ENCODE measurements at places on chromosomes 2 and 18.

DNA sequence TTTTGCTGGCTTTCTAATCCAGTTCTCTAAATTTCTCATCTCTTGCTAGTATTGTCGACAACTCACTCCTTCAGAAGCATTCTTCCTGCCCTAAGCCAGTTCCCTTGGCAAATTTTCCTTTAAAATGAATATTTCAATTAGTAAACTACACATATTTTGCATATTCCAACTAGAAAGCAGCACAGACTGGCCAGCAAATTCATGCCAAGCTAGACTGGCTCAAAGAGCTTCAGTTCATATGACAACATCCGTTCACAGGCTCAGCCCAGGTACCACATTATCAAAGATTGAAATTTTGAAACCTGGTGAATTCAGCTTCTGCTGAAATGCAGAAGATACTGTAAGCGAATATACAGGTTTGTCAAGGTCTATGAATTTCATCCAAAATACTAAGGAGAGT lies 64.5 kb downstream of the AFF3 start:
- no peak for DNase-seq

GRCh38 chr2:42964439-42965083 lies 172.2 kb upstream of the HAAO start:
- no peak for DNase-seq

- no peak for DNase-seq
These were observed 81.3 kb upstream of the TMEM178A start for GRCh38 chr2:39584283-39584965.

- DNase-seq: no peak
These were observed 123.0 kb downstream of the AGAP1 start for GRCh38 chr2:235616885-235617284.

DNA sequence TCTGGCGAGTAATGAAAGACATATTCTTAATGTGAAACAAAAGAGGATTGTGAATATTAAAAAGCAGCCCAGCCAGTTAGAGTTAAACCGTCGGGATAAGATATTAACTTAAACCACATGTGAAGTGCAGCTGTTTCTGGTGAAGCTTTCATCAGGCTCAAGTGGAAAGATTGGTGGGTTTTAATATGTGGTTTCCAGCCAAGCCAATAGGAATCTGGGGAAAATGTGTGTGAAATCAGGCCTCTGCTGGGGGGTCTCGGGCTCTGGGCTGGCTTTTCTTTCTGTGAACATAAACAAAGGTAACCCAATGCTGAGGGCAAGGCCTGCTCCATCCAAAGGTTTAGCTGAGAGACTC lies 279.6 kb downstream of the SLC4A3 start:
- DNase-seq: no peak

DNA sequence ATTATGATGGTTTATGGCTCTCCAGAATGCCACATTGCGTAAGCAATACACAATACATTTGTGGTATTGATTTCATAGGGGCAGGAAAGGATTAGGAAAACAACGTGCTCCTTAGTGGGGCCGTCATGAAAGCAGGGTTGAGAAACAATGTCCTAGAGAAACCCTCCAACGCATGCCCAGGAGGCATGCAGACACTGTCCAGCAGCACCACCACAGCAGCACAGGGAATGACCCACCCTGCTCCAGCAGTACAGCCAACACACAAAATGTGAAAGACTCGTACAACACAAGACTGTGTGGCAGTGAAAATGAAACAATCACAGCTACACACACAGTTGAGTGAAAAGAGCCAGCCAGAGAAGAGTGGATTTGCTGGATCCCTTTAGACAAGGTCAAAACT lies 66.3 kb downstream of the FAM168B start:
- no peak for DNase-seq

DNA sequence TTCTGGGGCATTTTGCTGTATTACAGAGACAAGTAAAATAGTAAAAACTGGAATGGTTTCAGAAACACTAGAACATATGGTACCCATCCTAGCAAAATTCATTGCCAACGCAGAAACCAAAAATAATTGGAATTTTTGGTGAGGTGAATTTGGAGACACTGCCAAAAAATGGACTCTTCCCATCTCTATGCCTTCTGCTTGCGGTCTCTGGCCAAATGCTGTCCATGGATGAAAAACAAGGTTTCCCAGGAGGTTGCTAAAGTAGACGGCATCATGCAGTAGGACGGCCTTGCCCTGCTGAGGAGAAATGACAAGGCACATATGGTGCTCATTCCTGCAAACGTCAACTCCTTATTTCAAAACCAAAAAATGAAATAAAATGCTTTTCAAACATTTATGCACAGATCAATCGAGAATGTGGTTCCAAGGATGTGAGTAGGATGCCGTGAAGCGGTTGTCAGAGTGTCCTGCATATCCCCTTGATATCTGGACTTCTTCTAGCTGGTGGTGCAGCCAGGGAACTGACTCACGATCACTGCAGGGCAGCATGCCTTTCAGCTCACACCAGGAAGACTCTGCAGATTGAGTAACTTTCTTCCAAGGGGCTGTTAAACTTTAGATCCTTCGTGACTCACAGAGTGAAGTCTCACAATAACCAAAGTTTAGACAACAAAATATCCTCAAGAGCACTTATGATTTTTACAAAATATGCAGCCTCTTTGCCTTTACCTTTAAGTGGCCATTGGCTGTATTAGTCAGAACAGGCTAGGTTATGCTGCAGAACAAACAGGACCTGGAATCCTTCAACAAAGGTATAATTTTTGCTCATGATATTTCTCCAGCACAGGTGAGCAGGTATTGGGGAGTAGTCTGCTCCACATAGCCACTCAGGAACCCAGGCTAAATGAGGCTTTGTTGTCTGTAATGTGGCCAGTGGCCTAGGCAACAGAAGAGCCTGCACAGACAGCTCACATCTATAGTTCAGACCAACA lies 149.4 kb upstream of the NDUFV2 start:
- DNase-seq: no peak

- peak; percentile 65 for DNase-seq
These were observed 30.9 kb downstream of the MBP start for GRCh38 chr18:77101410-77102258.

GRCh38 chr2:168592181-168592831 lies 136.2 kb downstream of the CERS6 start:
- no peak for DNase-seq

GRCh38 chr2:3470856-3471737 lies 48.2 kb downstream of the ADI1 start:
- DNase-seq: no peak

- DNase-seq: no peak
These were observed 1038.3 kb upstream of the ACVR2A start for GRCh38 chr2:146806364-146807005.

GRCh38 chr2:186431306-186431705 lies 54.8 kb upstream of the ZC3H15 start:
- no peak for DNase-seq

DNA sequence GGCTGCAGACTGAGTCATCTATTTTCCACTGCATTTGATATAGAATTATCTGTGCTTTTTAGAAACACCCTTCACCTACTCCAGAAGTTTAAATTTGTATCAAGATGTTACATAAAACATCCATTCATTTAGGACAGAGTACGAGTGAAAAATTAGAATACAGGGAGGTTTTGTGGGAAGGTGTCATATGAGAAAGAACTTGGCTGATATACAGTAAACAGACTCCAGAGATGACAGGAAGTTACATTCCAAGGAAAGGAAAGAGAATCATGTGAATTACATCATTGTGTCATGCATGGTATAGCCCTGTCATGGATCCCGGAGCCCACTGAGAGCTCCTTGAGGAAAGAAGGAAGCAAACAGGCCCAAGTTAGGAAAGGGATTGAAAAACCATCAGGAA lies 341.5 kb upstream of the PKDCC start:
- DNase-seq: no peak

DNA sequence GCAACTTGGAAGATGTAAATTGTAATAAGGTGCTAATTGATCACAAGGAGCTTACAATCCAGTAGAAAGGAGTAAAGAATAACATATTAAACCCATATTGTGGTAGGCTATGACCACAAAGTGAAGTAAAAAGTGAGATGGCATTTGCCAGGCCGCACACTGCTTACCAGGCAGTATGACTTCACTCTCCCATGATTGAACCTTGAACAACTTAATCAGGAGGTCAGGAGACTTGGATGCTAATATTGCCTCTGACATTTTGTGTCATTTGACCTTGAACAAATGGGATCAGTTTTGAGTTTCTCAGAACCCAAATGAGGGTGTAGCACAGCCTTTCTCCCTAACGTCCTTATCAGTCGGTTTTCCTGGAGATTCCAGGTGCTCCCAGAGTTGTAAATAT lies 44.0 kb downstream of the SLC9A2 start:
- no peak for DNase-seq

- DNase-seq: peak; percentile 58
These were observed at the start of gene IL1B for GRCh38 chr2:112836695-112837117. IL1B (minus strand) TSS chr2:112836779; CDS start chr2:112836229, 550 bp downstream.

- DNase-seq: no peak
These were observed 39.1 kb downstream of the MRPL35 start for GRCh38 chr2:86238354-86238753.

- DNase-seq: no peak
These were observed 152.6 kb downstream of the FAM210A start for GRCh38 chr18:13573750-13574149.

DNA sequence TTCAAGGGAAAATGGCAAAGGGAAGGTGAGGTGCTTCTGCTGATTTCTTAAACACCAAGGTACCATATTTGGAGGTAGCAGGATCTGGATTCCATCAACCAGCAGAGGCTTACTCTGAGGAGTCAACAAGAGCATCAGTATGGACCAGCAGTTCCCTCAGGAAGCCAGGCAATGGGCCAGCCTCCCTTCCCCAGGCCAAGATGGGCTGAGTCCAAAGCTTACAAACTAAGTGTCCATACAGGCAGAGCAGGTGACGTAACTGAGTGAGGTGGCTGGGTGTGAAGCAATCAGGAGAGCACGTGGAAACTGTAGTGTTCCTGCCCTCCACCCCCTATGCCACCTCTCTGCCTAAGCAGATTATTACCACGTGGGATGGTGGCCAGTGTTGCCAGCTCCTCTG lies 134.2 kb upstream of the HNRNPA3 start:
- DNase-seq: no peak

DNA sequence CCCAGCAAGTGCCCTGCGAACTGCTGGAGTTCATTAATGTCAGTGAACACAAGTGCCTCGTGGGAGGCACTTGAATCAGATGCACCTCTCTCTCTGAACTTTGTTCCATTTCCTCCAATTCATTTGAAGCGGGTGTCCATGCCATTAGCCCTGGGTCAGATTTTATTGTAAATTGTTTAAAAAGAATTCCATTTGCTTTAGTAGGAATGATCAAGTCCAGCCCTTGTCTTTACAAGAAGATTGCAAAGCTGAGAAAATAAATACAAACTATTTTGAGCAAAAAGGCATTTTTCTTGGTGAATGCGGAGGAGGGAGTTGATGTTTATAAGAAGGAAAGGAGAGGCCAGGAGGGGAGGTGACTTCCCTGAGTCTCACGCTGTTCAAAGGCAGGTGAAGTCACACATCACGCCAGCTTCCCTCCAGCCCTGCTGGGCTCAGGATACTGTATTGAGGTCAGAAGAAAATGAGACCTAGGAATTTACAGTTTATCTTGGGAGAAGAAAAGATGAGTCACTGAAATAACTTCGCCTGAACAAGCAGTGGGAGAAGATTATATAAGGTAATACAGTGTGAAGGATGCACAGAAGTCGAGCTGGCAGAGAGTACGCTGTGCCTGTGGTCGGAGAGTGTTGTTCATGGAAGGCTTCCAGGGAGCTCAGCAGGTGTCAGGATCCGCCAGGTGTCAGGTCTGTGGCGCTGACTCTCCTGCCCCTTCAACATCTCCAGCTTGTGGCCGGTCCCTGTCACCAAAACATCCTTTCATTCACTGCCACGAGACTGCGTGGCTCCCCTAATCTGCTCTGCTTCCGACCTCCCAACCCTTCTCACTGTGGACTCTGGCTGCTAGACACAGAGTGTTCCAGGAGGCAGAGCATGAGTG lies 36.5 kb downstream of the EFR3B start:
- no peak for DNase-seq

- DNase-seq: no peak
These were observed 243.6 kb downstream of the IRS1 start for GRCh38 chr2:226556050-226556449.

DNA sequence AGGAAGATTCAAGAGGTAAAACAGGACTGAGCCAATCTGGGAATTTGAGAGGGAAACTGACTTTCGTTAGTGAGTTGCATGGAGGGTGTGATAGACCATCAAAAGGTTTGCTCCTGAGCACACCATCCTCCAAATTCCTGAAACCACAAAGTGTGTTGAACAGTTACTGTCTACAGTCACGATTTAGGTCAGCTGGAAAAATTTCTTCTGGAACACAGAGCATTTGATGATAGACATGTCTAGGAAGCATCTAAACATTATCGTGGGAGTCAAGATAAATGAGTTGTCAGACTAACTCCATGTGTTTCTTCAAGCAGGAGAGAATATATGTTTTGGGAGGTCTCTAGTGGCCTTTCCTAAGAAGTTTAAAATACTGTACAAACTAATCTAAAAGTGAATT lies 449.4 kb upstream of the SLC14A2 start:
- DNase-seq: no peak

- DNase-seq: no peak
These were observed 386.3 kb downstream of the CTNNA2 start for GRCh38 chr2:79899196-79899595.

- no peak for DNase-seq
These were observed 121.6 kb downstream of the GALNT1 start for GRCh38 chr18:35703043-35703688.

GRCh38 chr2:45458909-45459563 lies 152.0 kb downstream of the SRBD1 start:
- DNase-seq: no peak

GRCh38 chr2:70828115-70828514 lies 7.5 kb downstream of the CD207 start:
- DNase-seq: no peak

DNA sequence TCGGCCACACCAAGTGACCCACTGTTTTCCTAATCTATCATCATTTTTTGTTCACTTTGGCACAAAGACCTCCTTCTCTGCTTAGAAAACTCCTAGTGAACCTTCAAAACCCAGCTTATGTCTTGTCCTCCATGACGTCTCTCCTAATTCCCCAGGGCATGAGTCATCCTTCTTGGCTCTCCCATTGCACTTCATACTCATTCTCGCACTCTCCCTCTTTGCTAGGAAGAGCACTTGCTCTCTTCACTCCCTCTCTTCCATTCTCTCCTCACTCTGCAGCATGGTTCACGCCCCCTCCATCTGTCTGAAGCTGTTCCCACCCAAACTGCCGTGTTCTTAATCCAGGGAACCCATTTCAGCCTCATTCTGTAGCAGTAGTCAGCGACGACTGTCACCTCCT lies 103.9 kb downstream of the MRO start:
- no peak for DNase-seq

DNA sequence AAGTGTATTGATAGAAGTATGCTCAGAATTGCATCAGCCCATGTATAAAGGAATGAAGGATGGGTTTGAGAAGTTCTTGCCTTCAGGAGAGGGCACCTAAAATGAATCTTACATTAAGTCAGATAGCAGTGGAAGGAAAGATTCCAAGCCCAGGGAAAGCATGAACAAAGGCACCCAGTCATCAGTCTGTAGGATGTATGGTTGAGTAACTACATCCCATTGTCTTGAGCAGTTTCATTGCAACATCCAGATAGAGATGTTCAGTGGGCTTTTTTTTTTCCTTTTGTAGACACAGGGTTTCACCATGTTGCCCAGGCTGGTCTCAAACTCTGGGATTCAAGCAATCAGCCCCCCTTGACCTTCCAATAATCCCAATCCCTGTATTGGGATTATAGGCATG lies 80.7 kb downstream of the ARHGAP28 start:
- DNase-seq: no peak

Data from hematopoietic multipotent progenitor cell treated with erythropoietin and hydrocortisone succinate and interleukin-3 and kit ligand, for 8 days (in vitro differentiated cells).